Stimulated activated CD4-positive, alpha-beta T cell treated with anti-CD3 and anti-CD28 coated beads, Interleukin-12 subunit alpha, Interleukin-12 subunit beta, amount 100 ng/mL, for 48 hours (primary cell): ENCODE measurements at places on chromosomes 16 and 17.

GRCh38 chr17:36498155-36498554, 11.7 kb downstream of the ZNHIT3 start:
- DNase-seq, result no peak

GRCh38 chr16:88309174-88309907, 73.4 kb upstream of the ZNF469 start:
- DNase-seq, result no peak

DNA sequence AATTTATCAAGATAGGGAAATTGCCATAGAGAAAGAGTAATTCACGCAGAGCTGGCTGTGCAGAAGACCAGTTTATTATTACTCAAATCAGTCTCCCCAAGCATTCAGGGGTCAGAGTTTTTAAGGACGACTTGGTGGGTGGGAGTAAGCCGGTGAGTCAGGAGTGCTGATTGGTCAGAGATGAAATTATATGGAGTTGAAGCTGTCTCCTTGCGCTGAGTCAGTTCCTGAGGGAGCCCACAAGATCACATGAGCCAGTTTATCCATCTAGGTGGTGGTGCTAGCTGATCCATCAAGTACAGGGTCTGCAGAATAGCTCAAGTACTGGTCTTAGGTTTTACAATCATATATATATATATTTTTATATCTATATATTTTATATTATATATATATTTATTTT, 6.0 kb upstream of the AQP8 start:
- DNase-seq, result no peak

DNA sequence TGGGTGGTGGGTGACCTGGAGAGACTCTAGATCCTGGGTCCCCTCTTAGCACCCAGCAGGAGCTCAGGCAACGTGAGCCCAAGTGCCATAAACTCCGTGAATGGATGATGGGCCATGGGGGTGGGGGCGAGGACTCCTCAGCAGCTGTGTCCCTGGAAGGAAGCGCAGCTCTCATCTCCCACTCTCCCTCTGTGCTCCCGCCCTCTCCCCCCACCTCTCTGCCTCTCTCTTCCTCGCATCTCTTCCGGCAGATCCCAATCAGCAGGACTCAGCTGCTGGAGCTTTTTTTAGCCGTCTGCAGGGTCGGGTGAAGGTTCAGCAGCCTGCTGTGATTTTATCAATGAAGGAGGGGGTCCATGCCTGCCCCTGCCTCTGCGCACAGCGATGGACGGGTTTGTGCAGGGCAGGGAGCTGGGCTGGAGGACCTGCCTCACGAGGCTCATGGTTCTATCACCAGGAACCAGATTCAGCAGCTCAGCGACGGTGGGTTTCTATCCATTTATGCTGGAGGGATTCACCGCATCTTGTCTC, 8.3 kb downstream of the CCR7 start:
- no peak for DNase-seq

- peak; percentile 74 for DNase-seq
Observed at GRCh38 chr17:38871247-38872015, 1.6 kb downstream of the LASP1 start.

GRCh38 chr16:56513972-56514371, 5.9 kb downstream of the BBS2 start:
- peak; percentile 15 for DNase-seq

DNA sequence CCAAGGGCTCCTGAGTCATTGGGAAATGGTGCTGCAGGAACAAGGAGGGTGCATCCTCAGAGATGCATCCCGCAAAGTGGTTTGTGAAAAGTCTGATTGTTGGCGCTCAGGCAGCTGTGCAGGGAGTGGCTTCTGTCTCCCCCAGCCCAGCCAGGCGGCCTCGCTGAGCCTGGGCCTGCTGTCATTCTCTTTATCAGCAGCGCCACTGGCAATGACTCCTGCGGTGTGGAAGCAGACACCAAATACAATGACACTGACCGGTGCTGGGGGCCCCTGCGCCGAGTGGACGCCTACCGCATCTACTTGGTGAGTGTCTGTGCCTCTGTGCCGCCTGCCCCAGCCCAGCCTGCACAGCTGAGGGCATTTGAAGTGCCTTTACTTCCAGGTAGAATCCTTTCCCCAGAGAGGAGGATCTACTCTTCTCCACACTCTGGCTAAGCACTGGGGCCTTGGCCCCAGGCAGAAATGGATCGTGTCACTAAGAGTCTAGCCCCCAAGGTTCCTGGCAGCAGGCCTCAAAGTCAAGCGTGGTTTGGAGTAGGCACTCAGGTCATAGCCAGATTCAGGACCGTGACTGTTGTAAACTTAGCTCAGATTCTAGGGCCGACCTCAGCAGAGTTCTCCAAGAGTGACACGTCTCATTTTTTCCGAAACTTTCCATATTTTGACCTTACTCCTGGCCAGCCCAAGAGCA, 19.3 kb upstream of the NAT9 start:
- no peak for DNase-seq

GRCh38 chr16:14321542-14321941, 250.4 kb downstream of the MRTFB start:
- DNase-seq, result no peak

- no peak for DNase-seq
Observed at GRCh38 chr17:49993423-49994060, 1.5 kb downstream of the DLX3 start.

- DNase-seq, result no peak
Observed at GRCh38 chr17:15436473-15437302, 30.7 kb downstream of the CDRT4 start.

GRCh38 chr17:54153423-54153822, 330.7 kb downstream of the KIF2B start:
- no peak for DNase-seq

- no peak for DNase-seq
Observed at GRCh38 chr16:50036426-50036825, 11.4 kb downstream of the CNEP1R1 start.

- no peak for DNase-seq
Observed at GRCh38 chr16:14331020-14331419, 259.9 kb downstream of the MRTFB start.

- no peak for DNase-seq
Observed at GRCh38 chr17:319266-319665, 33.3 kb downstream of the RPH3AL start.

DNA sequence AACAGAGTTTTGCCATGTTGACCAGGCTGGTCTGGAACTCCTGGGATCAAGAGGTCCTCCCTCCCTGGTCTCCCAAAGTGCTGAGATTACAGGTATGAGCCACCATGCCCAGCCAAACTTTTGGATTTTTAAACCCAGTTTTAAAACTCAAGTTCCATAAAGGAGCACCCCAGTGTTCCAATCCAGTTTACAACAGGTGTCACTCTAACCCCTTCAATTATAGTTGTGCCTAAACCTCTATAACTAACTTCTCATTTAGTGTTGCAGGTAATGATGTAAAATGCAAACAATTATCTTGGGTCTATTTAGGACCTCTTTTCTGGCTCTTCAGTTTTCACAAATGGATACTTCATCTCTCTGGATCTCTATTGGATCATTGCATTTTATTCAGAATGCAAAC, 7.8 kb upstream of the ADAP2 start:
- no peak for DNase-seq

DNA sequence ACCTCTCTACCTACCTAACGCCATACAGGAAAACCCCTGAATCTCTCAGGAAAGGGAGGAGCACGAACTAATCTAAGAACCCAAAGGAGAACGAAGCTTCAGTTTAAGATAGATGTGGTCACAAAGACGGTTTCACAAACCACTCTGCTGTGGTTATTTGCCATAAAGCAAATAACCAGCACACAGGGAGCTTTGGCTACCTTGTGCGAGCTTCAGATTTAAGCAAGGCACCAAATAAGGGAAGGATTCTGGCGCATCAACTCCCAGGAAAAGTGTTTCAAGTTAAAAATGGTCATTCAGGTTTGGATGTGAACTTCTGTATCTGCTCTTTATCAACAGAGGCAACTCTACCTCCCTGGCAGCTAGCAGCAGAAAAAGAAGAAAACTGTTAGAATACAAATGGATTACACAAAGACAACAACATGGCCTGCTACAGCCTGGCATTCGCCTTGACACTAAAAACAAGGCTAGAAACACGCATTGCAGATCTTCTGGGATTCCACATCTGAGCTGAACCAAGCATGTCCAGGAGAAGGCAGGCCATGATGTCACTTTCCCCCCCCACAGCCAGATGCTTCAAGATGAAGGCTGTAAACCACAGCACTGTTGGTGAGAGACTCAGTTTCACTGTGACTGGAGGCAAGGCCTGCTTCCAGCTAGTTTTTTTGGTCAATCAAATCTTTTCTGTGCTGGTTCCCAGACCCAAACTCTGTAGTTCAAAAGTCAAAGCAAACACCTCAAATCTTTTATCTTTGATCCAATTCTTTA, 43.6 kb downstream of the SMG6 start:
- peak; percentile 72 for DNase-seq

DNA sequence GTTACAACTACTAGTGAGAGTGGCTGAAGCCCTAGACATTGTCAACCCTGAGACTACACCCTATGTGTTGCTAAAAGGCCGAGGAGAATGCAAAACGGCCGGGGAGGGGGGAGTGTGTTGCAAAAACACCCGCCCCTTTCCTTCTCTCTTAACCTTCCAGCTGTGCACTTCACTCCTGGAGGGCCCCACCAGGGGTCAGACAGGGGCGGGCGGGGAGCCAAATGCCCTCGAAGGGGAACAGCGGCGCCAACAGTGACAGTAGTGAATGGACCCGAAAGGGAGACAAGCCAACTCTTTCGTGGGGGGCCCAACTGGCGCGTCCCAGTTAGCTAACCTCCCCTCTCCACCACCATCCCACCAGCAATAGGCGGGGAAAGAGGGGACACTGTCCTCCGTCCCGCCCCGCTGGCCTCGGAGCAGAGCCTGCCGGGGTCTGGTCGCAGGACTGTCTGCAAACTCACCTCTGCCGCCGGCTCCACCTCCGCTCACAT, 352 bp downstream of the MARF1 start:
- peak; percentile 65 for DNase-seq

- peak; percentile 49 for DNase-seq
Observed at GRCh38 chr16:10552998-10553491, 27.4 kb downstream of the EMP2 start.

GRCh38 chr16:10992797-10993196, 48.4 kb downstream of the CLEC16A start:
- peak; percentile 44 for DNase-seq

- DNase-seq, result peak; percentile 16
Observed at GRCh38 chr16:23679274-23679985, 741 bp downstream of the PLK1 start.

DNA sequence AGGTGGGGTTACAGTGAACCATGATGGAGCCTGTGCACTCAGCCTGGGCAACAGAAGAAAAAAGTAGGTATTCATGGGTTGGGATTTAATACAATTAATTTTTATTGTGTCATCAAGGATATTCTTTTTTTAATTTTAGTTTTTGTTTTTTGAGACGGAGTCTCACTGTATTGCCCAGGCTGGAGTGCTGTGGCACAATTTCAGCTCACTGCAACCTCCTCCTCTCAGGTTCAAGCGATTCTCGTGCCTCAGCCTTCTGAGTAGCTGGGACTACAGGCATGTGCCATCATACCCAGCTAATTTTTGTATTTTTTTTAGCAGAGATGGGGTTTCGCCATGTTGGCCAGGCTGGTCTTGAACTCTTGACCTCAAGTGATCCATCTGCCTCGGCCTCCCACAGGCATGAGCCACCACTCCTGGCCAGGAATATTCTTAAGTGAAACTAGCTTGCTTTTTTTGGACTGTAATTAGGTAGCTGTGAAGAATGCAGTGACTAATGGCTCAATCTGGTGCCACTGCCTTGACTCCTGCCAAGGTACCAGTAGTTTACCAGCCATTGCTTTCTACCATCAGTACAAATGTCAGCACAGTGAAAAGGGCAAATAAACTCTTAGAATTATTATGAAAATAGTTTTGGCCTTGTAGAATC, 4.8 kb downstream of the PPM1D start:
- no peak for DNase-seq

DNA sequence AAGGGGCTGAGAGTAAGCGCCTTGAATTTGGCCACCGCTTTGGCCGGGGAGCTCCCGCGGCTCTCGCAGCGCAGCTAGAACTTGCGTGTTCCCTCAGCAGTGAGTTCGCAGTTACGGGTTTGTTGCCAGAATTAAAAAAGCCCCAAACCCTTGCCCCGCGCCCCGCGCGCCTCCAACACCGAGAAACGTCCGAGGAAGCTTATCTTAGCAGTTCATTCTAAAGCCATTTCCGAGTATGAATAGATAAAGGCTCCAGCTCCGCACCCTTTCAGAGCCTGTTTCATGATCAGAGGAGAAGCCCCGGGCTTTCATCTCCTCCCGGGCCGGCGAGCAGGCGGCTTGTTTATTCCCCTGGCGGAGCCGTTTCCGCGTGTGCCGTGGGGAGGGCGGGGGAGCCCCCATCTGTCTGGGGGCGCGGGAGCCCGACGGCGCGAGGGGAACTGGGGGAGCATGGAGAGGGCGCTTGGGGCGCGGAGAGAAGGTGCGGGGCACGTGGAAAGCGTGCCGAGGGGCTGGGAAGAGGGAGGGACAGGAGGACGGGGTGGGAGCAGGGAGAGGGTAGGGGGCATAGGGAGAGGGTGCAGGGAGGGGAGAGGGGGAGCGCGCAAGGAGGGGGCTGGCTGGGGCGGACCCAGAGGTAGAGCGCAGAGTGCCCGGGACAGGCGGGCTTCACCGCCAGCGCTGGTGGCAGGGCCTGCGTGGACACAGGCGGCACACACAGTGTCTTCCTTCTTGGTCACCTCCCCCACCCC, 9.9 kb downstream of the TBX4 start:
- no peak for DNase-seq

GRCh38 chr17:7132511-7133094, 18.0 kb upstream of the ASGR2 start:
- DNase-seq, result peak; percentile 21

DNA sequence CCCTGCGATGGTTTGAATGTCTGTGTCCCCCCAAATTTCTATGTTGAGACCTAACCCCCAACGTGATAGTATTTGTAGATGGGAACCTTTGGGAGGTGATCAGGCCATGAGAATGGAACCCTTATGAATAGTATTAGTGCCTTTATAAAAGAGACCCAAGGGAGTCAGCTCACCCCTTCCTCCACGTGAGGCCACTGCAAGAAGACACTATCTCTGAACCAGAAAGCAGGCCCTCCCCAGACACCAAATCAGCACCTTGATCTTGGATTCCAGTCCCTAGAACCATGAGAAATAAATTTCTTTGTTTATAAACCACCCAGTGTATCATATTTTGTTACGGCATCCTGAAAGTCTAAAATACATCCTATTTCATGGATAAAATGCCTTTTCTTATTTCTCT, 64.4 kb upstream of the LRRC37A3 start:
- DNase-seq, result no peak

- no peak for DNase-seq
Observed at GRCh38 chr17:83180996-83181481, 101.6 kb downstream of the METRNL start.
